LHCN-M2 (cell line): ENCODE measurements at places on chromosomes 3 and 15. TPM values are rescaled to one million over a fixed set of nuclear protein-coding genes. Genes with fewer than 3 reads are reported as not detected.
A peak's percentile ranks its signal among the peaks of the same experiment; 100 is the strongest.

Gene ECT2
- 109 and 120 TPM in 2 replicates for total RNA-seq

Gene OSTN
- total RNA-seq: 0.06 TPM in 1 of 2 replicates, not detected in the other

Gene SAMMSON
- total RNA-seq: not detected in 2 replicates

Gene CAPN3
- 0.17 and 0.77 TPM in 2 replicates for total RNA-seq

Gene PCSK6
- total RNA-seq: 0.13 and 0.52 TPM in 2 replicates

Gene RETNLB
- total RNA-seq: not detected in 2 replicates

Gene RCCD1
- total RNA-seq: 21.9 and 23.5 TPM in 2 replicates

Gene KLHL6
- not detected in 2 replicates for total RNA-seq

Gene DNAJA4
- not detected in 2 replicates for total RNA-seq

Gene PODXL2
- 4.3 and 6.1 TPM in 2 replicates for total RNA-seq

Gene DNASE1L3
- total RNA-seq: not detected in 2 replicates

Gene GHRL
- not detected in 2 replicates for total RNA-seq

GRCh38 chr15:92449476-92449875, 55.8 kb downstream of the ST8SIA2 start:
- peak; percentile 79 for DNase-seq

DNA sequence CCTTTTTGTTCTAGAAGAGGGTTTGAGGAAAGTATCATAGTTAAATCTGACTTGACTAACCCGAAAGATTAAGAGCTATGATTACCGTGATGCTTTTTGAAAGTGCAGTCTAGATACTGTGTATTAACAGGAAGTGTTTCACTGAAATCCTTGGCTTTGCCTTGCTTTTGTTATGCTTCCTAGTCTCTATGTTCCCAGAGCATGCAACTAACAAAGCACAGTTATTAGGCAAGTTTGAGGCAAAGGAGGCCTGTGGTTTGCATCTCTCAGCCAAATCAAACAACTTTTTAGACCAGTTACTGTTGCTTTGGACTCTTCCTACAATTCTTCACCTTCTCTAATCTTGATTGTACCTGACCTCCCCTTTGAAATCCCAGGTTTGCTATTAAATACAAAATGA, 3.9 kb downstream of the LXN start:
- peak; percentile 11 for DNase-seq

DNA sequence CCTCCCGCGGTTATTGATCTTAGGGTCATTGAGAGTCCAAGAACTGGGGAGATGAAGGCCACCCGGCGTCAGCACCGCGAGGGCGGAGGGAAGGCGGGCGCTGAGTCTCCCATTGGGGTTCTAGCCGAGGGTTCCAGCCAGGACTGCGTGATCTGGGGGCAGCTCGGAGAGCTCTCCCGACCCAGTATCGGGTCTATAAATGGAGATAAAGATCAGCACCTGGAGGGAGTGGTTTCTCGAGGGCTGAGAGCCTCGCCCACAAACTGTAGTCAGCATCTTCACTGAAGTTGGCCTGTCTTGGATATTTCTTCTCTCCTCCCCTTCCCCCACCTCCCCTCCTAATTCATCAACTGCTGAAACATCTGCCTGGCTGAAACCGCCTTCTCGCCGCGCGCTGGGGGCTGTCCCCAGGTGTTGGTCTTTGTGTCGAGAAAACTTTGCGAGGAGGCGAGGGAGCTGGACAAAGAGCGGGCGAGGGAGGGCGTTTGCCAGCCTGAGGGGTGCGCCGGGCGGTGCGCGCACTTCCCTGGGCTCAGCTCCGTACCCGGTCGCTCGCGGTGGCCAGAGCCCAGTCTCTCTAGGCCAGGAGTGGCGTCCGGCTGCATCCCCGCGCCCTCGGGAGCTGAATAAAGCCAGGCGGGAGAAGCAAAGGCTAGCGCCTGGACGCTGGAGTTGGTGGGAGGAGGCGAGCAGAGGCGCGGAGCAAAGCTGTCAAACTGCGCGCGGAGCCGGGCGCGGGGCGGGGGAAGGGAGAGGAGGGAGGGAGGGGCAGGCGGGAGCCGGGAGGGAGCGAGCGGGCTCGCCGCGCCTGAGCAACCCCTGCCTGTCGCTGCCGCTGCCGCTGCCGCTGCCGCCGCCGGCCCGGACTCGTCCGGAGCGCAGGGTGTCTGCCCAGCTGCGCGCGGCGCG, at the start of gene ST8SIA2:
TSS of gene ST8SIA2 (plus strand) at position 811 of the 909 bp plus-strand sequence. CDS start 184 bp downstream, outside the sequence.
- peak; percentile 55 for DNase-seq

GRCh38 chr3:161990036-161990435, 493.4 kb downstream of the OTOL1 start:
- no peak for DNase-seq

GRCh38 chr15:58839485-58839884, 68.4 kb downstream of the MINDY2 start:
- peak; percentile 1 for DNase-seq

- DNase-seq: no peak
Measured at GRCh38 chr3:126955004-126955790, 27.7 kb upstream of the PLXNA1 start.

GRCh38 chr3:150385296-150386242, 22.5 kb upstream of the TSC22D2 start:
- no peak for DNase-seq

DNA sequence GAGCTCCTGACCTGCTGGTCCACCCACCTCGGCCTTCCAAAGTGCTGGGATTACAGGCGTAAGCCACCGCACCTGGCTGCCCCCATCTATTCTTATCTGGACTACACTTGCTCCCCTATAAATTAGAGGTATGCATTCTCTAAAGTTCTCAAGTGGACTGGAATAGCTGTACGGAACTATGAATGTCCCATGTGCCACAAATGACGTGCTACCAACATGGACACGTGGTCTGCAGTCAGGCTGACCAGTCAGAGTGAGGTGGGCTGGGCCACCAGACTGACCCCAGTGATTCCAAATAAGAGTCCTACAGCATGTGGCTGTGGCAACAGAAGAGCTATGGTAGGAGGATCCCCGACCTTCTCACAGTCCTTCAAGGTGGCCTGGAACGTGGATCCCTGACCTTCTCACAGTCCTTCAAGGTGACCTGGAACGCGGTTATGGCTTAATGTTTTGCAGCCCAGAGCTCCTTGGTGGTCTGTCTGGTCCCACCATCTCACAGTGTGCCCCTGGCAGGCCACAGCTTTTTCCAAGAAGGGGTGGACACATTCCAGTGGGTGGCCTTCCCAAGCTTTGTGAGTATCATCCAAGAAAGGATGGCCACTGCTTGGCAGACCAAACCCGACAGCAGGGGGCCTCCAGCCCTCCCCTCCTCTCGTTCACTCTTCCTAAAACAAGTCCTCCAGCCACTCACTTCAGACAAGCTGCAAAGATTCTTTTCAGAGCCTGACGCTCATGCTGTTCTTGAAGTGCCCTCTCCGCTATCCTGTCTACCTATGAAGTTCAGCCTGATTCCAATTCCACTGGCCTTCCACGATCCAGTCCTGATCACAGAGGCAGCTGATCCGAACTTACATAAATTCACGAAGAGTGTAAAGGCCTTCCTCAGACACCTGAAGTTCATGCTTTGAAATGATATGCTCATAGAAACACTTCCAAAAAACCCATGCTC, 4.4 kb downstream of the ADAMTS17 start:
- DNase-seq: no peak

GRCh38 chr3:69339760-69340159, 46.1 kb downstream of the FRMD4B start:
- DNase-seq: no peak

DNA sequence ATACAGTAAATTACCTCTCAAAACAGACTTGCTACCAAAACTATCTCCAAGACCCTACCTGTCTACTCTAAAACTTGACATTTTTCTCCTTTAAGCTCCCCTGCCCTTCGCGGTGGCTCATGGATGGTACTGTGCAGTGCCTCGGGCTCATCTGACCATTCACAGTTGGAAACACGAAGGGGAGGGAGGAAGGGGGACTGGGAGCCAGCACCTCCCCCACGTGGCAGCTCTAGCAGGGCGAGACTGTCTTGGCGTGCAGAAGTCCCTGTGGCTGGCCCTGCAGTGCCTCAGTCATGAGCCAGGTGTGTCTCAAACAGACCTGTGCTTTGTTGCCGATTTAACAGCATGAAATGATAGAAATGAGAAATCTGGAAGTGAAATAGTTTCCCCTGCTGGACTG, 372.0 kb downstream of the GABRG3 start:
- no peak for DNase-seq

- no peak for DNase-seq
Measured at GRCh38 chr3:123832692-123833397, 51.3 kb downstream of the MYLK start.

- DNase-seq: peak; percentile 82
Measured at GRCh38 chr3:69665026-69665737, 74.1 kb upstream of the MITF start.

- DNase-seq: peak; percentile 91
Measured at GRCh38 chr3:127735767-127736693, 63.3 kb downstream of the ABTB1 start.

DNA sequence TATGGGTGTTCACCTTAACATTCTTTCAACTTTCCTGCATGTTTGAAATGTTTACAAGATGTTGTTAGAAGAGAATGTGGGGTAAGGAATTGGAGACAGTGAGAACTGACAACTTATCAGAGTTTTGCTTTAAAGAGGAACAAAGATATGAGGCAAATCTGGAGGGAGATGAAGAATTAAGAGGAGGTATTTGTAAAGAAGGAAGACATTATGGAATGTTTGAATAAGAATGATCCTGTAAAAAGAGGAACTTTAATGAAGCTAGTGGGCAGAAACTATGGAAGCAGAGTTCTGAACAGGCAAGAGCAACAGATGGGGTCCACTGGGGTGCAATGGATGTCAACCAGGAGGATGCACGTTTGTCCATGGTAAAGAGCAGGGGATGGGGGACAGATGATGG, 27.7 kb downstream of the PLD1 start:
- no peak for DNase-seq

GRCh38 chr3:196096382-196096953, 14.6 kb upstream of the TFRC start:
- peak; percentile 32 for DNase-seq

DNA sequence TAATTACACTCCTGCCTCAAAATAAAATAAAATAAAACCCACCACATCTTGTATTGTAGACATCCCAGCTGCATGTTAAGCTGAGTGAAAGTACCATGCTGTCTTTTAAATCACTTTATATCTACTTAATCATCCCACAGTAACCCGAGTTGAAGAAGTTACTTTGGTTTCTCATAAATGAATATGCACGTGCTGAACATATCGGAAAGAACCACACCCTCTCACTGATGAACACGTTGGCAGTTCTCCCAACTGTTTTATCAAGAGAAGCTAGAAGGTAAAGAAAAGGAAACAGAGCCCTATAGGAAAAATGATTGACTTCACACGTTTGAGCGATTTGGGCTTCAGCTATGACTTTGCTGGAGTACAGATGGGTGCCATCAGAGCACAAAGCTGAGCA, 15.9 kb upstream of the TM4SF19 start:
- no peak for DNase-seq

DNA sequence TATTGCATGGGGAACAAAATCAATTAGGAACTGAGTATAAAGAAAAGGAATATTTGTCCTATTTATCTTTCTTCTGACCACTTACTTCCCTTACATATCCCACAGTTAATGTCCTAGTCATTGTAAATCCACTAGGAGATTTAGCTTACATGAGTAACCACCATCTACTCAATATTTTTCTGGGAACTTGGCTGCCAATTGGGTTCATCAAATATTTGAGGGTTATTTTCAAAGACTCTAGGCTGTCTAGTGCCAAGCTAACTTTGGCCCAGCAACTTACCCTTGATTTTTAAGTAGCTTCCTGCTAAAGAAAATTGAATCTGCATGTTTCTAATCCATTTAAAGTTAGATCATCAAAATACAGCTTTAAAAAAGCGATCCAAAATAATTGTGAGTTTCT, 362.5 kb upstream of the EPHA3 start:
- DNase-seq: no peak

- no peak for DNase-seq
Measured at GRCh38 chr3:12898965-12899755, 57.8 kb upstream of the RPL32 start.

DNA sequence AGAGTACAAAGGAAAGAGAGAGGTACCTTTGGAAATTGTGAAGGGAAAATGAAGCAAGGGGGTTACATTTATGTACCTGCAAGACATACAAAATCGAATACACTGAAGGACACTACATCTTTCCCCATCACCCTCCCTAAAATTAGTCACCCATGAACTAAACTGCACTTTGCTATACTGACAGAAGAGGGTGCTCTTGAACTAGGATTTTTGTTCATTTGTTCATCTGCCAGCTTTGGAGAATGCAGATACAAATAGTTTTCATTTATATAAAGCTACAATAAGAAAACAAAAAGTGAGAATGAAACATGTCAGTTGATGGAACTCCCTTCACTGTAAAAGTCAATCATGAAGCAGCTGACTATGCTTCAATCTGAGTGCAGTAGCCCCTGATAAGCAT, 55.7 kb downstream of the PCCB start:
- peak; percentile 70 for DNase-seq

DNA sequence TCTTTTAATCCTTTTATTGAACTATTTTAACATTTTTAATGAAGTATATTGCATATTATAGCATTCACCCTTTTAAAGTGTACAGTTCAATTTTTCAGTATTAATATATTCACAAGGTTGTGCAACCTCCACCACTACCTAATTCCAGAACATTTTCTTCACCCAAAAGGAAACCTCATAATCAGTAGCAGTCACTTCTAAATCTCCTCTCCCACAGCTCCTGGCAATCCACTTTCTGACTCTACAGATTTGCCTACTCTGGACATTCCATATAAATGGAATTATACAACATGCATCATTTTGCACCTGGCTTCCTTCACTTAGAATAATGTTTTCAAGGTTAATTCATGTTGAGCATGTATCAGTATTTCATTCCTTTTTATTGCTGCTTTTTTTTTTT, 55.0 kb upstream of the HRH1 start:
- no peak for DNase-seq

DNA sequence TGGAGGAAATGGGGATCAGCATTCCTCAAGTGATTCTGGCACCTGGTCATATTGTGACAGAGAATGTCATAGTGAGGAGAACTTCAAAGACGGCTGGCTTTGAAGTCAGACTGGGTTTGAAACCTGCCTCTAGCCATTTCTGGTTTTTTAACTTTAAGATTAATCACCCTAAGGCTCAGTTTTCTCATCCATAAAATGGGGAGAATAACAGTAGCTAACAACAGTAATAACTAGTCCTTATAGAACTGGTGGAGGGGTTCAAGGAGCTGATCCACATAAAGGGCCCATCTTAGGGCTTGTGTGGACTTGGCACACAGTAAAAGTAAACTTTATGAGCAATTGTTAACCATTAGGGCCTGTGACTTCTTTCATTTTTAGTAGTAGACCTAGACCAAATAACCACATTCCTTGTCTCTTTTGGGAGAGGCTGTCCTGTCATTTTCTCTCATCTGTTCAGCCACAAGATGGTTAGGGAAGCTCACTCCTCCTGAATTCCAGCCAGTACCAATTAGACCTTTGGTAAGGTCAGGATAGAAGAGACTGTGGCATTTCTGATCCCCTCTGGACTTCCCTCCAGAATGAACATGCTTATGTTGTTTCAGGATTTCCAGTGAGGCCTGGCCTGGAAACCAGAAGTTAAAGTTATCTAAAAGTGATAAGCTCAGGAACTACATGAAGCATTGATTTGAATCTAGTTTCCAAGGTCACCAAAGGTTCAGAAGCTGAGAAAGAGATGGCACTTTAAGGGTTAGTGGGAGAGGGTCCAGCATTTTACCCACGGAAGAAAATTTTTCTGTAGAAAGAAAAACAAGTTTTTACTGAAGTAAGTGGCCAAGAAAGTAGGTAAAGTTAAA, 159.3 kb upstream of the DPH6 start:
- DNase-seq: peak; percentile 22
